ENCODE measurements at places on chromosomes 2 and 18. TPM values are rescaled to one million over a fixed set of nuclear protein-coding genes. Genes with fewer than 3 reads are reported as not detected.

DNA sequence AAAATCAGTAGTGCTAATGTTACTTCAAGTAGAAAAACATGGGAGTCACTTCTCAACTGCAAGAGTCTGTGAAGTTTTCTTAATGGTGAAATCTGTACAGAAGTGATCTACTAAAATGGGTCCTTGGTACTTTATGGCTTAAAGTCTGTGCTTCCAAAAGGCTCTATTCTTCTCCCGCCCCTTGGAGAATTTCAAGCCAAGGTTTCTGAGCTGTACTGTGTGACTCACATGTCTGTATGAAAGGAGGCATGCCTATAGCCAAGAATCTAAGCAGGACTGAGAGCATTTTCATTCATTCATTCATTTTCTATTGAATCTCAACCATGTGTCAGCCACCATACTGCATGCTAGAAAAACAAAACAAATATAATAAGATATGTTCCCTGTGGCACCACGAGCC is 19.8 kb upstream of the DDX18 start:
- DNase-seq = no peak

Gene CCL20
- not detected for total RNA-seq

DNA sequence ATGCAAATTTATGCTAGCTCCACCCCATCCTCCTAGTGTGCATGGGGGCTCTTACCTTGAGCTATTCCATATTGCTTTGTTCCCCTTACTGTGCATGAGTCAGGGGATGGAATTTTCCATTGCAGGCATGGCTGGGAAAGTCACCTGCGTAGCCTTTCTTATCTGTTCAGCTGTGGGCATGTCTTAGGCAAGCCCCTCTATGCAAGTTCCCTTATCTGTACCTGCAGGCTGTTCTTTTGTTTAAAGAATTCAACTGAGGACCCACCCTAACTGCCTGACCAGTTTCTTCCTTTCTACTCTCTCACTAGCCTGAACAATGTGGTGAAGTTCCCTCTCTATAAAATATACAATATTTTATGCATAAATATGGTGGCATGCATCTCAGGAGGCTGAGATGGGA is 54.2 kb upstream of the CDCA7 start:
- no peak for DNase-seq

DNA sequence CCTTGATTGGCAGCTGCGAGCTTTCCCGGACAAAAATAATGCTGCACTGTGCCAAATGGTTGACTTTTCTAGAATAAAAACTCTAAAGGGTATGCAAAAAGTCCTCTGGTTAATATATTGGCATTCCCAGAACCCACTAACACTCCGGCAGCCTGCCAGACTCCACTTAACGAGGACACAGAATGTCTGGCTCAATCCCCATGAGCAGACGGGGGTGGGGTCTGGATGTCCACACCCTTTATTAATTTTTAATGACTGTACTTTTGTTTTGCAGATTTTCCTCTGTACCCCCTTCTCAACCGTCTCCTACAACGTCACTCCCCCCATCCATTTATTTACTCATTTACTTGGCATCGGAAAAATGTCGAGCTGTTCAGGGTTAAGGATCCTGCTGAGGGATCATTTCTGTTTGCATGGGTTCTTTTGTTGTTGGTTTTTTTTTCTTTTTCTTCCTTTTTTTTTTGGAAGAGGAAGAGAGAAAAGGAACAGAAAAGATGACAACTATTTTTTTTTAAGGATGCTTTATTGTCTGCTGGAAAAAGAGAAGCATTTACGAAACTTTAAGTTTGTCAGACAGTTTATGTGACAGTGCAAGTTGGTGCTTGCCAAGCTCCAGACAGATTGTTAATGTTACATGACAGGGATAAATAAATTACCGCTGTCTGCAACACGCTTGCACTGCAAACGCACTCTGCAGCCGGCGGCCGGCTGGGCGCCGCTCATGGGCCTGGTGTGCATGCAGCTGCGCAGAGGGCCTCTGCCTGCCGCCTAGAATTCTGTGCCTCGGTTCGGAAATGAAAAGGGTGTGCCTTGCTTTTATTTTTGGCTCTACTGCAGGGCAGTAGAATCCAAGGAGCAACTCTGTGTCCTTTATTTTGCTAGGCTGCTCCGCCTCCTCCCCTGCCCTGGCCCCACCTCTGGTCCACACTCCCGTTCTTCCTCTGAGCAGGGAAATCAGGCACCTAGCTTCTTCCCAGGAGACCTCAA is 3.6 kb downstream of the LDLRAD4 start:
- peak; percentile 83 for DNase-seq

DNA sequence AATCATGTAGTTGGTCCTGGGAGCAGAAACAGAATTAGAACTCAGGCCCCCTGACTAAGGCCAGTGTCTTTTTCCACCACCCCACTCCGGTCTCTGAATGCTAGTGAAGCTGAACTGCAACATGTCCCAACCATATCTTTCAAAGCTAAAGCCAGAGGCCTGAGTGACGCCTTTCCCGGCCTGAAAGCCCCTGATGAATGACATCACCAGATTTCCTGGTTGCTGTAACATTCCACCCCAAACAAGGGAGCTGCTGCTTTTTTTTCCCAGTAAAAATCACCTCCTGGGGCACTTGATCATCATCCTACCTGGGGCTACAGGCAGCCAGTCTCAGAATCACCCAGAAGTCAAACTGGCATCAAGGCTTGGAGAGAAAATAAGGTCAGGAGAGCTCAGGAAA is 162.7 kb downstream of the ARL4C start:
- no peak for DNase-seq

- DNase-seq = no peak
Observed at GRCh38 chr2:224162122-224162521, 123.0 kb upstream of the SERPINE2 start.

- DNase-seq = no peak
Observed at GRCh38 chr2:235191978-235192377, 240.2 kb downstream of the SH3BP4 start.

Gene ITGB6
- total RNA-seq = 1.5 TPM

- DNase-seq = no peak
Observed at GRCh38 chr18:78528411-78529258, 451.0 kb upstream of the SALL3 start.

Gene GULP1
- 87.9 TPM for total RNA-seq

DNA sequence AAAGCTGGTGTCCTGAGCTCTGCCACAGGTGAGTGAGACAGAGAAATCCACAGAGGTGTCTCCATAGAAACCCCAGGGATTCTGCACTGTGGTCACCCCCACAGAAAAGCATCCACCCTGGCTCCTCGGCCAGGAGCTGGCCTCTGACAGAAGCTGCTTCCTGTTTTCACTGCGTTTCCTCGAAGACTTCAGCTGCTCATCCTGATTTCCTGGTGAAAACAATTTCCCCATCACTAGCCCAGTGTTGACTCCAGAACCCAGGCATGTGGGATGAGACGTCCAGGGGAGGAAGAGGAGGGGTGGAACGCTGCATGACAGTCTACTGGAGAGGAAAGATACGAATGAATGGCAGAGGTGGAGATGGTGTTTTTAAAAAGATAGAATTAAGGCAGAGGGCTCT is 60.3 kb upstream of the GPR45 start:
- no peak for DNase-seq

DNA sequence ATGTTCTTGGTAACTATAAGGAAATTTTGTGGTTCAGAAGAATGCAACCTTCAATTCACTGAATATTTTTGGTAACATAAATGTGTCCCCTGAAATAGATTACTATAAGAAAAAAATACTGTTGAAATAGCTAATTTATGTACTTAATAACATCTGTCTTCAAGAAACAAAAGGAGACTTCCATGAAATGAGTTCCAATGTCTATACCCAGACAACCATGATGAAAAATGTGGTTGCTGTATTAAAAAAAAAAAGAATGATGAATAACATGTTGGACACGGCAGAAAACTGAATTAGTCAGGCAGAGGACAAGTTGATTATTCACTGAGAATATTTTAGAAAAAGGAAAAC is 98.5 kb downstream of the TACR1 start:
- no peak for DNase-seq

DNA sequence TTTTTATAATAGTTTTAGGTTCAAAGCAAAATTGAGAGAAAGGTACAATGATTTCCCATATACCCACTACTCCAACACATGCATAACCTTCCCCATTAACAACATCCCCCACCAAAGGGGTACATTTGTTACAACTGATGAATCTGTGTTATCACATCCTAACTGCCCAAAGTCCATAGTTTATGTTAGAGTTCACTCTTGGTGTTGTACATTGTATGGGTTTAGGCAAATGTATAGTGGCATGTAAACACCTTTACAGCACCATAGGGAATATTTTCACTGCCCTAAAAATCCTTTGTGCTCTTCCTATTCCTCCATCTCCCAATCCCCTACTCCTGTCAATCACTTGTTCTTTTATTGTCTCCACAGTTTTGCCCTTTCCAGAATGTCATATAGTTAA is 471.6 kb downstream of the CPS1 start:
- no peak for DNase-seq

DNA sequence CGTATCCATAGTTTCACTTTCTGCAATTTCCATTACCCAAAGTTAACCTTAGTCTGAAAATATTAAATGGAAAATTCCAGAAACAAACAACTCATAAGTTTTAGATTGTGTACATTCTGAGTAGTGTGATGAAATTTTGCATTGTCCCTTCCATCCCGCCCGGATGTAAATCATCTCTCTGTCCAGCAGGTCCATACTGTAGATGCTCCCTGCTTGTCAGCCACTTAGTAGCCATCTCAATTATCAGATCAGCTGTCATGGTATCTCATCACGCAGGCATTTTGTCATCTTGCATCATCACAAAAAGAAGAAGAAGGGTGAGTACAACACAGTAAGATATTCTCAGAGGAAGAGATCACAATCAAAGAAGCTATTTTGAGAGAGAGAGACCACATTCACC is 185.0 kb upstream of the STK17B start:
- no peak for DNase-seq

GRCh38 chr2:10779776-10780490 is 32.7 kb downstream of the PDIA6 start:
- no peak for DNase-seq

Gene UGT1A8
- total RNA-seq = not detected

Gene NT5C1B
- total RNA-seq = not detected

GRCh38 chr2:221791844-221792243 is 219.7 kb upstream of the EPHA4 start:
- DNase-seq = no peak

DNA sequence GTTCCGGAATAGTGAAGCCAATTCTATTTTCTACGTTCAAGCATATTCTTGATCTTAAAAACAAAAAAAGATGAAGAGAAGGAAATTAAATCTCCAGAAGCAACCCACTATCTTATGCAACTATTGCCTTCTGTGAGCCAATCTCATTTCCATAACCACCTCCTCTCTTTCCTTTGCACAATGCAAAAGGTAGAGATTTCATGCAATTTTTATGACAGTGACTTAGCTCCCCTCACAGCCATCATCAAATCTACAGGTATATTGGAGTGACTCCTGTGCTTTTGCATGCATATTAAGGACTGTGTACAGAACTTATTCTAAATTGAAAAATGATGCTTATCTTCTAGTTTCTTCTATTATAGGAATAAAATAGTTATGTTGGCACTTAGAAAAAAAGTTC is 191.8 kb downstream of the DCC start:
- no peak for DNase-seq

GRCh38 chr18:30971338-30971956 is 71.1 kb downstream of the DSC3 start:
- DNase-seq = no peak

DNA sequence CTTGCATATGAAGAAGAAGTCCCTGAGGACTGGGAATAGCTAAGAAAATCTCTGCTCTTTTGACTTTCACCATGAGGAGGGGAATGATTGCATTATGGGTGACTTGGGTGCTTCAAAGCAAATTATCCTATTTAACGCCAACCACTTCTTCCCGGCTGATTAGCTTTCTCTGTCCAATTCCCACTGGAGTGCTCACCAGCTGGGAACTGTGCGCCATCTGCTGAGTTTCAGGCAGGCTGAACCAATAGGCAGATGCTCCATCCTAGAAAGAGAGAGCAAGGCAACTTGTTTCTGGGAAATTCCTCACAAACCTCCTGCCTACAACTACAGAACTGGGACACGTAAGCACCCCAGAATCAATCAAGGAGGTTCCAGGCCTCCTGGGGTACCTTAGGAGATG is 49.4 kb downstream of the POLE4 start:
- no peak for DNase-seq

GRCh38 chr18:673317-673716 is 15.9 kb downstream of the TYMS start:
- DNase-seq = no peak

- DNase-seq = peak; percentile 10
Observed at GRCh38 chr18:34158881-34159690, 65.6 kb downstream of the NOL4 start.

Gene MERTK
- total RNA-seq = 36.6 TPM

GRCh38 chr2:152624805-152625204 is 92.5 kb downstream of the PRPF40A start:
- no peak for DNase-seq

- no peak for DNase-seq
Observed at GRCh38 chr2:157596992-157597681, 31.5 kb downstream of the ACVR1C start.

Gene LYPD1
- not detected for total RNA-seq

Gene ANKRD23
- 4.4 TPM for total RNA-seq

Gene NAGK
- total RNA-seq = 47.9 TPM

- no peak for DNase-seq
Observed at GRCh38 chr2:233082222-233082930, 22.2 kb downstream of the INPP5D start.

DNA sequence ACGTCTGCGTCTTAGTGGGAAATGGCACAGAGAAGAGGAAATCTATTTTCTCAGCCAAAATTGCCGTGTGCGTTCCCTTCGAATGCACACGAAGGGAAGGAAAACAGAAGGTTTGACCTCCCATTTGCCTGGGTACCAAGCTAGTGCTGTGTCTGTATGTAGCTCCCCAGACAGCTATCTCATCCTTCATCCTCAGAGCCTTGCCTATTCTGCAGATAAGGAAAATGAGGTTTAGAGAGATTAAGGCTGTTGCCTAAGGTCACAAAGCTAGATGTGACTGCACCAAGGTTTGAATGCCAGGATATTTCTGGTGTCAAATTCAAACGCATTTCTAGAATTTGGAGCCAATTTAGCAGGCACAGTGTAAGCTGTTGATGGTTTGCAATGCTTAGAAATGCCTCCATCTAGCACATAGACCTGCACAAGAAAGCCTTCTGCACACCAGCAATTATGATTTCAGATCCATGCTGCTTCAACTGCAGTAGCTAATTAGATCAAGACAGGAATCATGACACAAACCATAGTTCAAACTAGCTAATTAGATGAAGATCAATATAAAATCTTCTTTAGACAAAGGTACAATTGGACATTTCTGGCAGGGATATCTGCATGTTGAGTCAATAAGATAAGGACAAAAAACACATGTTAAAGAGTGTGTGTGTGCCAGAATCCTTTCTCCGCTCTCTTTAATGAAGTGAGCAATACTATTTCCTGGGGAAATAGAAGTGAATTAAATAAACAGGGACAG is 115.1 kb downstream of the CMPK2 start:
- DNase-seq = no peak

Gene GALR1
- 0.21 TPM for total RNA-seq

GRCh38 chr18:32351032-32351431 is 119.7 kb downstream of the GAREM1 start:
- no peak for DNase-seq

DNA sequence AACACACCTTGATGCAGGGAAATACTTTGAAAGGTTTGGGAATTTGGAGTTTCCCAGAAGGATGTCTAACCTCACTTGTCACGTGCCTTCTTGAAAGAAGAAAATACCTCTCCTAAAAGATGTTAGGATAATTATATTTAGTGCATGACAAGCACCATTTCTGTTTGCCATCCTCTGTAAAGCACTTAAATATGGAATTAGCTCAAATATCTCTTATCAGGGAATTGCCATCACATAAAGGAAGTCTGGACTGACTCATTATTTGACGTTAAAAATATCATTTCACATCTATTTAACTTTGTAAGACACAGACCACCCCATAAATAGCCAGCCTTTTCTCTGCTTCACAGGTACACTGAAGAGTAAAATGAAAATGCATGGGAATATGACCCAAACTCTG is 140.1 kb downstream of the STK39 start:
- no peak for DNase-seq
